Dermis blood vessel endothelial cell (primary cell): ENCODE measurements at places on chromosomes 6 and 20.

DNA sequence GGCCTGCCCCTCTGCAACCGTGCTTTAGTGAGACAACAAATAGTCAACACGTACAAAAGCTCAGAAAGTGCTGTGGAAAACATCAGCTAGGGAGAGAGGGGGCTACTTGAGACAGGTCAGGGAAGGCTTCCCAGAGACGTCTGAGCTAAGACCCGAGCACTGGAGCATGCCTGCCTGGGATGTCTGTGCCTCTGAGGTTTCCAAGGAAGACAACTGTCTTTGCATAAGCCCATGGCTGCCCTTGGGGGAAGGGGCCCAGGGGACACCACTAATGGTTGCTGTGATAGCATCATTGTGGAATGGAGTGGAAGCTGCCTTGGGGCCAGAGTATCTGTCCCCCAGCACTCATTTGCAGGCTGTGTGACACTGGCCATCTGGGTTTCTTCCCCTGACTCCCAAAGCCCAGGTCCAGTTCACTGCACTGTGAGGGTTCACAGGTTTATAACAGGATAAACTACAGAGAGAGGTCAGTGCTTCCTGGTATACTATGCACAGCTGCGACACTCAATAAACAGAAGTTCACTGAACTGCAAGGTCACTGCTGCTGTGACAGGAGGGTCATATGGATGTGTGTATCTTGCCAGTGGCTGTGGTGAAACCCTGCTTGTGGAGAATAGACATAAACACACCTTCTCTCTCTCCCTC is 1.5 kb upstream of the ARFGEF2 start:
- no peak for DNase-seq

DNA sequence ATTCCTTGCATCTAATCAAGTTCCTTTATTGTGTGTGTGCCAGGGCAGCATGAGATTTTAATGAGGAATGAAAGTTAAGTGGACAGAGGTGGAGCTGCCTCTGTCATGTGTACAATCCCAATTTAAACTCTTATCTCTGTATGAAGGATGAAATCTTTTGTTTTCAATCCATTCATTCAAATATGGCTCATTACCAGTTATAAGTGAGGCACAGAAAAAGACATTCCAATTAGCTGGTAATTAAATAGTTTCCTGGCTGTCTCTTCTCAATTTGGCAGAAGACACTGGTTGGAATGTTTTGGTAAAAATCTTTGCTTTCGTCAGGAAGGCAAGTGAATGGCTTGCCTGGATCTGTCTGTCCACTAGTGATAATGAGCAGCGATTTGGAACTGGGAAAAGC is 46.4 kb downstream of the CLVS2 start:
- no peak for DNase-seq

GRCh38 chr20:54691327-54691726 is 215.9 kb downstream of the DOK5 start:
- DNase-seq = no peak

DNA sequence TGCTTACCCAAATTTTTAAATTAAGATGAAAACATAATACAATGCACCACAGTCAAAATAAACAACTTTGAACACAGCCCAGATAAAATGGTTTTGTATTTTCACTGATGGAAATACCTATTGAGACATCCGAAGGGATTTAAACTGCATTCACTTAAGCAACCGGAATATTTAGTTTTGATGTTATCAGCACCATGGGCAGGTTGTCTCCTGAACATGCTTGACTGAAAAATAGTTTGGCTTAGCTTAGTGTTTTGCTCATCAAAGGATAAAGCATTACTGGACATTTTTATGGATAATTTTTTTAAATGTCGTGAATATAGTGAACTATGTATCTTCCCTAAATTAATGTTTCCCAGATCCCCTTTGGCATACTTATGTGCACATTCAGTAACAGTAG is 177.5 kb downstream of the GJA1 start:
- DNase-seq = no peak

GRCh38 chr6:126795161-126795560 is 323.3 kb upstream of the RSPO3 start:
- DNase-seq = no peak

GRCh38 chr20:6692566-6693173 is 74.8 kb upstream of the BMP2 start:
- DNase-seq = no peak

GRCh38 chr6:75600768-75601167 is 912 bp upstream of the SENP6 start:
- no peak for DNase-seq

GRCh38 chr6:43239054-43239453 is 4.2 kb upstream of the TTBK1 start:
- no peak for DNase-seq

DNA sequence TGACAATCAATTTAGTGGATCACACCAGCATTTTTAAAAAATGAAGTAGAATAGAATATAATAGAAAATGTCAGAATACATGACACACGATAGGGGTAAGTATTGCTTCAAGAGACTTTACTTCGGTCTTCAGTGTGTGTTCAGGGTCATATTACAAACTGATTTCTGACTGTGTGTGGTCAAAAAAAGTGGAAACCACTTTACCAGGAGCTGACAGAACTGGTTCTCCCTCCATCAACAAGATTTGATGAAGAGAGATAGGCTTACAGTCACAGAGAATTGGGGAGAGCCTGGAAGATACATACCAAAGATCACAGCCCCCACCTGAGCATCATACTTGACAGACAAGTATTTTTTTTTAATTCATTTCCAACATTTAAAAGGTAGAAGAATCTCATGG is 21.7 kb downstream of the ARMC2 start:
- no peak for DNase-seq

DNA sequence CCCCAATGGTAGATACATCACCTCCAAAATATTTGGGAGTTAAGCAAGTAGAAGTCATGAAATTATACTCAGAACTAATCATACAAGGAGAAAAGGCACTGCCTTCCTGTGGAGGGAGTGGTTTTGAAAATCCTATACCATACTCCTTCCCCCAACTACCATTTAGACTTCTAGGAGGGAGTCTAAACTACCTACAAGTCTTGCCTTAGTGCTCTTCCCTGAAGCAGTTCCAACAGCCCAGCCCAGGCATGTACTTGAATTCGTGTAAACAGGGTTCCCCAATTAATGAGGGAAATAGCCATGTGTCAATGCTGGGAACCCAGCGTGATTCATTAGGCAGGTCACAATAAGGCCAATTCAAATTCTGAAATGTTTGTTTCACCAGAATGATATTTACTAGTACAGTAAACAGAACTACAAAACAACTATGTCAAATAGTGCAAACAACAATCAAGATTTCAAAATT is 39.1 kb upstream of the SGK1 start:
- no peak for DNase-seq

DNA sequence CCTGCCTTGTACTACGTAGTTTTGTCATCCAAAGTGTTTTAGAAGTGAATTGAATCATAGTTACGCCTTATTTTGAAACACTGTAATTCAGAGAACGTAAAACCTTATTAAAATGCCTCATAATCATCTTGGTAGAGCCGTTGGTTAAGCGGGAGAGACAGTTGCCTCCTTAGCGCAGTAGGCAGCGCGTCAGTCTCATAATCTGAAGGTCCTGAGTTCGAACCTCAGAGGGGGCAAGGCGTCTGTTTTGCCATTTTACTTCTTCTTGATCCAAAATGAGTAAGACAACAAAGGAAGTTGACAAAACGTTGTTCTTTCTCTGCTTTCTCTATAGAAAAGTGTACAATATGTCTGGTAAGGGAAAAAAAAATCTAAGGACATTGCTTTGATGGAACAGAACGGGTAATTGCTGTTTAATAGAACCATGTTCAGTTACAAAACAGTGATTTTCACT is 20.7 kb upstream of the TRIM27 start:
- DNase-seq = peak; percentile 87

DNA sequence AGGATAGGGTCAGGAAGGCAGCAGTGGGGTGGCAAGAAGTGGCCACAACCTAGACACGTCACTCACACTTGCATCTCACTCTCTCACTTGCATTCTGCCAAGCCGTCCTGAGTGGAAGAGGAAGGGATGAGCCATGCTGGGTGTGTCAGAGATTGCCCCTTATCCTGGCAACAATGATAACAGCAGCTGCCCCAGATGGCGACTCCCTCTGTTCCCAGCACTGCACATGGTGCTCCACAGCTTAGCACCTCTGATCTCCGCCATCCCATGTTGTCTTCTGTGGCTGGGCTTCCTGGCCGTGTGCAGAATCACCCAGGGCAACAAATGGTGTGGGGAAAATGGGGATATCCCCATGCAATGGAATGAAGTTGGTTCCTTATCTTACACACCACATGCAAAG is 11.1 kb downstream of the KCNB1 start:
- no peak for DNase-seq

- peak; percentile 90 for DNase-seq
Observed at GRCh38 chr20:45771182-45771759, 20.4 kb downstream of the WFDC3 start.

DNA sequence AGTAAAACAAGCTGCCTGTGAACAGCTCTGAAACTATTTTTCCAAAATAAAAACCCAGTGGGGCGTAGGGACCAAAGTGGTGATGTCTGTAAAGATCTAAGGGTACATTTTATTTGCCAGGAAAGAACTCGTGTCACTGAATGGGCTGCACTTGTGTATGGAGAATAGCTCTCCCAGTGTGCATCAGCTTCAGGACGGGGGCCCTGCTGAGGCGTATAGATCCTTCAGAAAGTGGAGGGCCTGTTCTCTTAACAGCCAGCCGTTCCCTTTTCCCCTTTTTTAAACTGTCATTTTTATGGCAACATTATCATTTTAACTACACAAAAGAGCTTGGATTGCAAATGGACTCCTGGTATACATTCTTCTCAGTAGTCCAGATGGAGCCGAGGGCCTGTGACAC is 137.3 kb downstream of the TMEM242 start:
- DNase-seq = no peak

- no peak for DNase-seq
Observed at GRCh38 chr20:41951615-41952014, 333.4 kb upstream of the CHD6 start.

DNA sequence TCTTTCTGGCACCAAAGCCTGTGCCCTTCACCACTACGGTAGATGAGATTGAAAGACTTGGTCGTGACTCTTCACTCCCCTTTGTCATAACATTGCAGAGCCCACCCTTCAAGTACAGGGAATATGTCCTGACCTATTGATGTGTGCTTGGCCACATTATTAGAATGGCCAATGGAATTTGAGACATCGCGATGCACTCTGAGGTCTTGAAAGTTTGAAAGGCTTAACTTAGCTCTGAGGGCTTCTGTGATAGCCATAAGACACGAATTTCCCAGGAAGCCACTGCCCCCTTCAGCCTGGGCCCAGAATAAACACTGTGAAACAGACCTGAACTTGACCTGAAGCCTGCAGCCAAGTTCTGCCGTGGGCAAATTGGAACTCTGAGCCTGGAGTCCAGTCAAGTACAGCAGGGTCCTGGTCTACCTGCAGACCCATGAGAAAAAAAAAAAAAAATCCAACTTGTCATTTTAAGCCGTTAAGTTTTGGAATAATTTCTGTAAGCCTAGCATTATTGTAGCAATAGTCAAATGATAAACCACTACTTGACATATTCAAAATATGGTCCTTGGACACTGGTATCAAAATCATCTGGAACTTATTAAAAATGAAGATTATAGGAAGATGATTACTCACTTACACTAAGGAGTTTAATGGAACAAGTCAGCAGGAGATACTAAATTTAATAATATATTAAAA is 36.9 kb upstream of the TRAF3IP2 start:
- DNase-seq = peak; percentile 87

- DNase-seq = peak; percentile 65
Observed at GRCh38 chr20:46350201-46350985, 42.1 kb upstream of the CDH22 start.

- no peak for DNase-seq
Observed at GRCh38 chr6:34143196-34143883, 2.5 kb downstream of the GRM4 start.

DNA sequence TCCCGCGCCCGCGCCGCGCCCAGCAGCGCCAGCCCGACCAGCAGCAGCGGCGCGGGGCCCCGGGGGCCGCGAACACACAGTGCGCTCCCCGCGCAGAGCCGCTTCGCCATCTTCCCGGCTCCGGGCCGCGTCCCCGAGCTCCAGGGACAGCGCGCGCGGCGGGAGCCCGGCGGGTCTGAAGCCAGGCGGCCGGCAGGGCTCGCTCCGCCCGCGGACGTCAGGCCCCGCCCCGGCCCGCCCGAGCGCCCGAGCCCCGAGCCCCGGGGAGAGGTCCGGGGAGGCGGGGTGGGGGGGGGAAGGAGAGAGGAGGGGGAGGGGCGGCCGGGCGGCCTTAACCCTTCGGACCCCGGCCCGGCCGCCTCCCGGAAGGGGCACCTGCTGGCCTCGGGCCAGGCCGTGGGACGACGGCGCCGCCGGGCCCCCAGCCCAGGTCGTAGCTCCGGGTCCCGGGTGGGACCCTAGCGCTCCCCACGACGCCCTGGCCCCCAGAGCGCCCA is at the start of gene LAMA5:
Gene LAMA5 (minus strand): TSS at position 177 of the 497 bp plus-strand sequence. CDS start 67 bp downstream, at position 110.
- peak; percentile 49 for DNase-seq

DNA sequence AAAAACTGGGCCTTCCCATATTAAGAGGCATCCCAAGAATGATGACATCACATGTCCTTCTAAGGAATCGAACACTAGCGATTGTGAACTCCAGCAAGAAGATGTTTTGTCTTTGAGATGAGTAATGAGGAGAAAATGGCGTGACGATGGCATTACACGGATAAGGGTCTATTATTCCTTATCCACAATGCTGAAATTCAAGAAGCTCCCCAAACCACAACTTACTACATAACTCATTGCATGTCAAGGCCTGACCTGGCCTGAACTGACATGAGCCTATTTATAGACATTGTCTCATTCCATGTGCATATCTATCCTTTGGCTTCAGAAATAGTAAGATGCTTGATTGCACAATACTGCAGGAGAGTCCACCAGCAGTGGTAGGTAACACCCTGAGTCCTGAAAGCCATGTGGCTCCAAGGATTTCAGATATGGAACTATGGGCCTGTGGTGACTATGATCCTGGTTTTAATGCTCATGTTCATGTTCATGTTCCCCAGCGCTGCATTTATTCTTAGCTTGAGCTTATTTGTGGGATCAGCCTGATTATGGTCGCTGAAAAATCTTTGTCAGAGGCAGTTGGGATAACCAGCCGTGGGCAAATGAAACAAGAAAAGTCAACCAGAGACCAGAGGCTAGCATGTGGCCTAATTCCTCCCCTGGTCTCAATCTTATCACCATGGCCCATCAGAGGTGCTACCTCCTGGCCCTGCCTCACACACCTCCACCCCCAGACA is 183.2 kb upstream of the JARID2 start:
- no peak for DNase-seq

- no peak for DNase-seq
Observed at GRCh38 chr20:10559266-10559665, 114.5 kb downstream of the JAG1 start.
